Nucleus accumbens (tissue), 56 donors: ENCODE measurements at places on chromosomes 1 and 21.

DNA sequence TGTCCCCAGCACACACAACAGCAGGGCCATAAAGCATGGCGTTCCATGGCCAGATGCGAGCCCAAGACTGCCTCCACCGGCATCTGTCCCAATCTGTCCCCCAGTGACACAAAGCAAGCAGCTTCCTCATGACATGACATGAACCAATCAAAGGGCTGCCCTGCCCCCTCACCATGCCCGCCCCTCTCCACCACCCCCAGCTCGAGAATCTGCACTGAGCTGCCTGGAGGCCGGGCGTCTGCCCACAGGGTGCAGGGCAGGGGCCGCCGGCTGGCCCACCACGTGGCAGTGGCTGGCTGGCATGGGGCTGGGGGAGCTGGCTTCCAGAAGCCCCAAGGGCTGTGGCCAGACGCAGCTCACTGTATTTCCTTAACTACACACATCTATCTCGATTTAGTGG lies 27.8 kb downstream of the WNT9A start:
- no peak for DNase-seq

GRCh38 chr1:228445843-228446650 lies 29.4 kb upstream of the TRIM17 start:
- no peak for DNase-seq

- peak; percentile 20 for DNase-seq
Observed at GRCh38 chr1:246724731-246725095, 504 bp downstream of the SCCPDH start.

DNA sequence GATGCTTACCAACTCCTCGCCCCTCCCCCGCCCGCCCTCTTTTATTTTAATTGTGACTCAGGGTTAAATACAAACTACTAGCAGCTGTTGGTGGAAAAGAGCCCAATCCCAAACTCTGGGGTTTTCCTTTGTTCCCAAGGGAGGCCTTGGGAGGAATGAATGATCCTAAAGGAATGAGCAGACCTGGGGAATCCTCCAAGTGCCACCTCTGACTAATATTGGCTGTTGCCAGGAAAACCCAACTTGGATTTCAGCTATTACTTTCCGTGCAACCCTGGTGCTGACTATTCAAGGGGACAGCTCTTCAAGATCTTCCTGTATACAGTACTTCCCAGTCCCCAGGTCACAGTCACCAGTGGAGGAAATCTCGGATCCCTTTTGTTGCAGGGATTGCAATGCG lies 1.3 kb upstream of the S100A10 start:
- no peak for DNase-seq

- no peak for DNase-seq
Observed at GRCh38 chr1:160346463-160346862, 3.3 kb downstream of the NCSTN start.
